ENCODE measurements at places on chromosomes 6 and 20. TPM values are rescaled to one million over a fixed set of nuclear protein-coding genes. Genes with fewer than 3 reads are reported as not detected.

GRCh38 chr20:9166153-9166780 lies 97.4 kb downstream of the PLCB4 start:
- no peak for DNase-seq

DNA sequence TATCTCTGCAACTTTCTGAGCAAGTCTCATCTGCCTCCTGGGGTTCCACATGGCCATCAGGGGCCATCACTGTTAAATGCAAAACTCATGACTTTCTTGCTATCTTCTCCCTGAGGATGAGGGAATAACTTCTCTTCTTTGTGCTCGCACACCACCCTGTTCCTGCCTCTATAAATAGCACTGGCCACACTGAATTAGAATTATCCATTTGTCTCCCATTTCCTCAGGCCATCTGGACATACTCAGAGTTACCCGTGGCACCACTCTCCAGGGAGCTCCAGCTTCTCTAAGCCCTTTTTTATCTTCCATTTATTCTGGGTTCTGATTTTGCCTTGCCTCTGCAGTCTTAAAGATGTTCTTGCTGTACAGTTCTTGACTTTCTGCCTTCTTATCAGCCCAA lies 72.8 kb upstream of the ECI2 start:
- DNase-seq: no peak

DNA sequence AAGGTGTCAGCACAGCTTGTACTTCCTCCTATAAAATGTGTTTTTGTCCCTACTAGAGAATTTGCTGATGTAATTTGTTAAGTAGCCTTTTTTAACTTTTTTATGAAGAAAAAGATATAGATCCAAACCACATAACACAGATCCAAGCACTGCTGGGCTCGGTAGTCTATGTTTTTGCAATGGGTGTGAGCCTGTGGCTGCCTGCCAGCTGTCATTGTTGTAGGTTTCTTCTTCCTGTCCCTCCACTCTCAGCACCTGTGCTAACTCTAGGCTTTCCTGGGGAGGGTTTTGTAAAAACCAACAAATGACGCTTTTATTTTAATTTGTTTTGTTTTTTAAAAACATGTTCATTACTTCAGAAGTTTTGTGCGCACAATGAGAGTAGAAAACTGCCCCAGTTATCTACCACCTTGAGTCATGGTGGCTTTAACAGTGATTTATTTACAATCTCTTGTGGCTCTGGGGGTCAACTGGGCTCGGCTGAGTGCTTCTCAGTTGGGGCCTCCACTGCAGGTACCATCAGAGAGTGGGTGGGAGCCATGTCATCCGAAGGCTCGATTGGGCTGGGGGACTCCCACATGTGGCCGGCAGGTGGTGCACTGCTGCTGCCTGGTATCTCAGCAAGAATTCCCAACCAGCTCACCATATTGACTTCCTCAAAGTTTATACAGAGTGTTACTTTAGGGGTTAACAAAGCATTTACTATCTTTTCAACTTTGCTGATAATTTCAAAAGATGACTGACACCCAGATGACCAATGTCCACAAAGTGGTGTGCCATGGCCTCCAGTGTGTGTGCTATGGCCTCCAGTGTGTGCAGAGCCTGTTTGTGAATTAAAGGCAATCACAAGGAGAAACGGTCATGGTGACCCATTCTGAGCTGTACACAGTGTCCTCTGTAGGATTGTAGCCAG lies 3.0 kb upstream of the CCR6 start:
- no peak for DNase-seq

GRCh38 chr6:161050134-161050765 lies 58.7 kb downstream of the MAP3K4 start:
- DNase-seq: no peak

DNA sequence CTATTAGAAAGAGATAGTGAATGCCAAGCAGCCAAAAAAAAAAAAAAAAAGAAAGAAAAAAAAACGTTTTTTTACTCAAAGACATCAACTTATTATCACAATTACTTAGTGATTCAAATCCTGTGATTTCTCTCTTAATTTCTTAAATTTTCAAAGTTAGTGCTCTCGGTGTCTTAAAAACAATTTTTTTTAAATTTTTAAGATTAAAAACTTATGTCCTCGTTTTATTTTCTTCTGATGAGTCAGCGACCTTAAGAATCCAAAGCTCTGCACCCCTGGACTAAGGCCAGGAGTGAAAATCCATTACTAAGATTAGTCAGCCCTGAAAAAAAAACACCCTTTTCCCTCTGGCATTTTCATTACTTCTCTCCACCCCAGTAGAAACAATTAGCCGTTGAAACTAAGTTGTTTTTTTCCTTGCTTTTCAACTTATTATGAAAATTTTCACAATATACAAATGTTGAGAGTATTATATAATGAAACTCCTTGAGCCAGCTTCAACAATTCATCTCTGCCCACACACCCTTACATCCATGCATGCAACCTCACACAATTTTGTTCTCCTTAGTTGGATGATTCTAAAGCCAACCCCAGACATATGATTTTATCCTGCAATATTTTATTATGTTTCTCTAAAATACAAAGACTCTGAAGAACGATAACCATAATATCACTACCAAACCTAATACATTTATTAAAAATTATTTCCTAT lies 85.6 kb upstream of the CARMIL1 start:
- no peak for DNase-seq

DNA sequence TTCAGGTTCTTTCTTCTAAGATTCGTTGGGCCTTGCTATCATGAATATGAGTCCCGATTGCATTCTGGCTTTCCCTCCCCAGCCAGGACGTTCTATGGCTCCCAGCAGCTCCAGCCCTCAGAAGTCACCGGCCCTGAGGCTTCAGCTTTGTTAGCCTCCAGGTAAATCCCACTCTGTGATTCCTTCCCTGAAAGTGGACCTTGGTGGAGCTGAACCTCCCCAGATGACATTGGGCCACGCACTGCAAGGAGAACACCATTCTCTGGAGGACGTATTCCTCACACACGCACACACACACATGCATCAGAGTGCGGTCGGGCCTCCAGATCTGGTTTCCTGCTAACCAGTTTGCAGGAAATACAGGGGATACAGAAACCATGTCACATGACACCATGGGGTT lies 487.3 kb upstream of the CDH4 start:
- no peak for DNase-seq

- no peak for DNase-seq
Observed at GRCh38 chr6:41757931-41758640, 10.9 kb upstream of the PGC start.

DNA sequence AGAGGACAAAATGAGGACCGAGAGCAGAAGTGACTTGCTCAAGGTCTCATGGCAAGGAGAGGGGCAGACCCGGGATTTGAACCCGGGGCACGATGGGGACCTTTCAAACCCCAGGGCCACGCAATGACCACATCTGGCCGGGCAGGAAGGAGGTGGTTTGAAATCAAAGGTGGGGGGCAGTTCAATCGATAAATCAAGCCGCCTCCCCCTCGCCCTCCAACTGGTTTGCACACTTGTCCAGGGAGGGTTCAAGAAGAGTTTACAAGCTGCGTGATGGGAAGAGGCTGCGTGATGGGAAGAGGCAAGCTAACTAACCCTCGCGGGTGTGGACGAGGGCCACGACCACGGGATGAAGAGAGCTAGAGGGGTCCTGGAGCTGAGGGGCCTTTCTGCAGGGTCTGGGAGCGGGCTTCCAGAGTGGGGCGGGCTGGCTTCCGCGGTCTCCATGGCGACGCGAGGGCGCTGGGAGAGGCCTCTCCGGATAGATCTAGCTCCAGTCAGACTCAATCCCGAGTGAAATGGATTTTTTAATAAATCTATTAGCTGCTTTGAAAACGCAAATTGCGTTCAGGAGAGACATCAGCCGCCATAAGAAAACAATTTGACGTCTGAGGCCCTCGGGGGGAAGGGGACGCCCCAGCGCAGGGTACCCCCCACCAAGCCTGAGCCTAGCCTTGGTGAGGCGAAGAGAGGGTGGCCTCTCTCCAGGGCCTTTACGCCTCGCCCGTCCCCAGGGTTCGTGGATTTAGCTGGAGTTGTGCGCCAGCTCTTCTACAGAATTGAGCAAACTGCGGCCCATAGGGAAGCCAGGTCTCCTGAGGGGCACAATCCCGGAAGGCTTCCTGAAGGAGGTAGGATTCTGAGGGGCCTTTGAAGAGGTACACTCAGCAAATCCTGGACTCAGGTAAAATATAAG lies 143.9 kb downstream of the GRM4 start:
- no peak for DNase-seq

The LY6G6D gene
- total RNA-seq: not detected

The MYB gene
- total RNA-seq: not detected

The FOXA2 gene
- total RNA-seq: 16.1 TPM

The DACT2 gene
- total RNA-seq: 2.5 TPM
